ENCODE measurements at places on chromosomes 6 and 20. TPM values are rescaled to one million over a fixed set of nuclear protein-coding genes. Genes with fewer than 3 reads are reported as not detected.

Gene FAM209B
- total RNA-seq = not detected

Gene FAM184A
- total RNA-seq = 9.8 TPM

Gene PFDN6
- 54.5 TPM for total RNA-seq

Gene NRSN1
- 0.19 TPM for total RNA-seq

Gene TBC1D22B
- 16.2 TPM for total RNA-seq

Gene WFDC10B
- total RNA-seq = not detected

Gene REM1
- total RNA-seq = not detected

Gene VWA7
- 0.34 TPM for total RNA-seq

Gene OPRL1
- total RNA-seq = 3.3 TPM

DNA sequence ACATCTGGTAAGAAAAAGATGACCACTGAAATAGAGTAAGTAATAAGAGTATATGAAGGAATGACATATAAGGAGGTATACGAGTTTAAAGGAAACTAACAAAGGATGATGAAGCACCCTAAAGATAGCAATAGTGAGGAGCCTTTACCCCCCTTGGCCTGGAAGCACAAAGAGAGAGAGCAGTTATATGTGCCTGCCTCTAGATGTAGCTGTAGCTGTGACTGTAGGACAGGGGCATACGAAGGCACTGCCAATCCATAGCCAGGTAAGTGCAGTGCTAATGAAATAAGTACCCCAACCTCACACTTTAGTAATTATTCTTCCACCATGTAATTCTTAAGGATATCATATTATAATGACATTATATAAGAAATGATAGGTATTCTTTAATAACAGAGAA, 90.1 kb upstream of the FKBP1C start:
- no peak for DNase-seq

DNA sequence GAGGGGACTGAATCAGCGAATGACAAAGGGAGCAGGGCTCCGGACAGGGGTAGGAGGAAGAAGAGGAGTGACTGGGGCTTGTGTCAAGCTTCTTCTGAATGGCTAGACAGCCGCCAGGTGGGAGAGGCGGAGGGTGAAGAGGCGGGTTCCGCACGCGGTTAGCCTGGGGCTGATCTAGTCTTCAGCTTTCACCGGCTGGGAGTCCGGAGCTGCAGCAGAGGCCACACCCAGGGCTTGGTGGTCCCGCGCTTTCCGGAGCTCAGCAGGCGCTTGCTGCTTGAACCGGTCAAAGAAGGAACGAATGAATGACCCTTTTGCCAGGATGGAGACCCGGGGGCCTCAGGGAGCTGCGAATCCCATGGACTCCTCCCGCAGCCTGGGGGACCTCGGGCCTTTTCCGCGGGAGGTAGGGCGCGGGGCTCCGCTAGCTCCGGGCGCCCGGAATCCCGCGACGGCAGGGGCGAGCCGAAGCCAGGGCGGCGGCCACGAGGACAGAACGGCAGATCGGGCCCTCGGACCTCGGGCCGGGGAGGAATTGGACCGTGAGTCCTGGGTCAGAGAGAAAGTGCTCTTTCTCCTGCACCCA, at the start of gene C6orf141:
TSS of gene C6orf141 (plus strand) at position 177 of the 586 bp plus-strand sequence. CDS start at position 302, 125 bp downstream.
- peak; percentile 91 for DNase-seq

DNA sequence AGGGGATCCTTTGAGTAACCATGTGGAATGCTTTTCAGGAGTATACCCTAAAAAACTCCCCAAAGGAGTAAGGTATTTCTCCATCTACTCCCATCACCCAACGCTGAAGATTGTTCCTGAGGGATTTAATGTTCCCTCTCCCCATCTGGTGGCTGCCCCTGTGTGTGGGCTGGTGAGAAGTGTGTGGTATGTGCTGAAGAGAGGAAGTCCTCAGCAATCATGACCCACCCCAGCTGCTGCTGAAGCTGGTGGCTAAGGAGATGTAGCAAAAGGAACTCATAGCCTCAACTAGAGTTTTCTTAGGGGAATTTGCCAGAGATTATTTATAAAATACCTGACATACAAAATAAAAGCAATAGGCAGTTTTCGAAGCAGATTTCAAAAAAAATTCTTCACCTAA, 114.3 kb upstream of the JAG1 start:
- DNase-seq = no peak

- DNase-seq = no peak
These were observed 42.5 kb downstream of the HLA-G start for GRCh38 chr6:29870104-29870503.

GRCh38 chr6:162385980-162386379, 341.6 kb downstream of the PRKN start:
- no peak for DNase-seq

GRCh38 chr20:50267041-50267865, 76.6 kb downstream of the CEBPB start:
- peak; percentile 47 for DNase-seq

DNA sequence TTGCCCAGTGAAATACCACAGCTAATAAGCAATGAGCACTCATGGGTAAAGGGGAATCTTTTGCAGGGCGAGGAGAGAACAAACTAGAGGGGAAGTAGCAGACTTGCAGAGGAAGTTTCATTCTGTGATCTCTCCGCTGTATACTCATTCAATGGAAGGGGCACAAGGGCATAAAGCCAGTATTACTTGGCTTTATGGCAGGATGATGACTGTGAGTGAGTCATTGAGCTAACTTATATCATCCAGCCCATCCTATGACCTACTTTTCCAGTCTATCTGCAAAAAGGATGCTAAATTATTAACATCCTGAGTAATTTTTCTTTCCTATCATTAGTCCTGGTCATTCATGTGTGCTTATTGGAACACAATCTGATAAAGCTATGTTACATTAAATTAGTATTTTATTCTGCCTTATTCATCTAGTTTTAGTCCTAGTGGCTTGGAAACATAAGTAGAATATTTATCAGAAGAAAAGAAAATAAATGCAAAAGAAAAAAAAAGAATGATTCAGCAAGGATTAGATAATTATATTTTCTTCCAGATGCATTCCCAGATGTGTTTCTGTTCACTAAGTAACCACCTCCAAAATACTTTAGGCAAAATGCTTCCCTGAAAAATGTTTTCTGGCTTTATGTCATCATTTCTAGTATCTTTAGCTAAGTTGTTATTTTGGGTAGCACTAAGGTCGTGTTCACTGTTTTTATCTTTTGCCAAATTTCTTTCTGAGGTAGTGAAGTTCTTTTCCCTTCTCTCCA, 471.7 kb downstream of the CDKAL1 start:
- no peak for DNase-seq

DNA sequence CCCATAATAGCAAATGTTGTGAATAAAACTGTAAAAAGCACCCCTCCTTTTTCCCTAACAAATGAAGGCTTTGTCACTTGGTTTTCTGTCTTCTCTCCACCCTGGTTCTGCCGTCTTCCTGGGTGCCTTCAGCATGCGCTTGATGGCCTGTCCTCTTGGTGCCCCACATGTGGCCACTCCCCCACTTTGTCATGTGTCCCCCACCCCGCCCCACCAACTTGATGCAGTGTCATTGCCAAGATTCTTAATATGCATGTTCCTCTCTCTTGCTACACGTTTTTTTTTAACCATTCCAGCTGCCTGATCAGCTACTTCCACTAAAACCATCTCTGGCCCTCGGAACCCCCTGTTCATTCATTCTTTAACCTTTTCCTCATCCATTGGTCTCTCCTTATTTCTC, 340.3 kb downstream of the QKI start:
- no peak for DNase-seq

GRCh38 chr20:23127506-23128279, 41.6 kb upstream of the CD93 start:
- no peak for DNase-seq

DNA sequence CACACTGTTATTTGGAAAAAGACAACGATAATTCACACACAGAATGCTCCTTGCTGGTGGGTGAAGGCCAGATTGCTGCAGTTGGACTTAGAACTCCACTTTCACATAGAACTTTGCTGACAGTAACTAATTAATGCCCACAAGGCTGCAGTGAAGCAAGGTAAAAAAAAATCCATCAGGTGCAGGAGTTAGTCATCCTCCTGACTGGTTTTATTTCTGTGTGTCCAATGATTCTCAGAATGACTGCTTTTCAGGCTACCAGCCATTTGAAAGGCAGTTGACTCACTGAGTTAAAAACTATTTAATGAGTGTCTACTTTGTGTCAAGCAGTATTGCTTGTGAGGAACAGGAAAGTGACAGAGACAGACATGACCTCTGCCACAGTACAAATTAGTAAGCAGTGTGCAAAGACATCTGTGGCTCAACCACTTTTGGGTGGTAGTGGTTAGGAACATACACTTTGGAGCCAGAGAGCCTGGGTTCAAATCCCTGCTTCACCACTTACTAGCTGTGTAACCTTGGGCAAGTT, 41.9 kb downstream of the ELOVL5 start:
- no peak for DNase-seq

DNA sequence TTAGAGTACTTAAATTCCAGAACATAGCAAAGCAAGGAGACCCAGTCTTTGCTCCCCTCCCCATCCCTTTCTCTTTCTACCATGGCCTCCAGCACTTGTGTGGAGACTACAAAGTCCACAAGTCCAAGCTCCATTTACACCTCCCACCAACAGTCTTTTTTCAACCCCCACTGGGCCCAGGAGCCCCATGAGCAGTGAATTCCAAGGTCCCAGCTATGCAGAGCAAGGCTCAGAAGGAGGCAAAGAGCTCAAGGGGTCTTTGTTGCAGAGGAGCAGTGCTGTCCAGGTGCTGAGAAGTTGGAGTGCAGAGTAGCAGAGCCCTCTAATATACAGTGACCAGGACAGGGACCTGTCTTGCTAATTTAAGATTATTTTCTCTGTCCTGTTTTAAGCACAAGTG, 9.0 kb downstream of the PAK5 start:
- peak; percentile 29 for DNase-seq

DNA sequence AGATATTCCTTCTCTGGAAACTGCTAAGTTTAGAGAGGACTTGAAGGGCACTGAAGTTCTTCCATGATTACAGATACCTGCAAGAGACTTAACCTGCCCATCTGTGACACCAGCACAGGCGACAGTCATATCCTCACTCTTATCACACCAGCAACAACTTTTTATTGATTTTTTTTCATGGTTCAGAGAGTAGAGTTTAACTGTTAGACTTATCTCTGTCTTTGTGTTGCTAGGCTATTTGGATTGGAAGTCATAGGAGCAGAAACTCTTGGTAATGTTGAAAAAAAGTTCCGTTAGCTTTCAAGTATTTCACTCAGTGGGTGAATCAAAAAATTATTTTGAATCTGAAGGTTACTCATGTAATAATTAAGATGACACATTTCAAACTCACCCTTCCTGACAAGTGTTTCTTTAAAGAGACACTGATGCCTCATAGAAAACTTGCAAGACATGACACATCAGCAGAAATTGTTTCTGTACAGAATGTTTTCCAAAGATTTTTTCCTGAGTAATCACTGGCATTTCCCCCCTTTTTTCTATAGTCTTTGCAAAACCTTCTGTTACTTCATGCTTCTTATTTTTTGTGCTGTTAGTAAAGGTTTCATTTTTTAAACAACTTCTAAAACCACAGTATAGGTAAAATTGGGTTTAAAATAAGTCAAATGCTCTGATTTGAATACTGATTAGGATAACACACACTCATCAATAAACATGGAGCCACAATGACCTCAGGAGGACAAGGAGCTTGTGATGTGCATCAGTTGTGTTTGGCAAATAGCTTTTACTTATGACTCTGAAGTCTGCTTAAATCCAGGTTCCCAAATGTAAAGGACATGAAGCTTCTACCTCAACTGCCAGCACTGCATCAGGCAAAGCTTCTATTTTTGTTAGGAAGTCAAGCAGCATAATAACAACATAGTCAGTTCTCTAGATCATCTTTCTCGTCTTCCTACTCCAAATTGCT, 252.9 kb upstream of the MAN1A1 start:
- DNase-seq = no peak
